Putamen (tissue), 1 donor: ENCODE measurements at places on chromosomes 5 and 9.

DNA sequence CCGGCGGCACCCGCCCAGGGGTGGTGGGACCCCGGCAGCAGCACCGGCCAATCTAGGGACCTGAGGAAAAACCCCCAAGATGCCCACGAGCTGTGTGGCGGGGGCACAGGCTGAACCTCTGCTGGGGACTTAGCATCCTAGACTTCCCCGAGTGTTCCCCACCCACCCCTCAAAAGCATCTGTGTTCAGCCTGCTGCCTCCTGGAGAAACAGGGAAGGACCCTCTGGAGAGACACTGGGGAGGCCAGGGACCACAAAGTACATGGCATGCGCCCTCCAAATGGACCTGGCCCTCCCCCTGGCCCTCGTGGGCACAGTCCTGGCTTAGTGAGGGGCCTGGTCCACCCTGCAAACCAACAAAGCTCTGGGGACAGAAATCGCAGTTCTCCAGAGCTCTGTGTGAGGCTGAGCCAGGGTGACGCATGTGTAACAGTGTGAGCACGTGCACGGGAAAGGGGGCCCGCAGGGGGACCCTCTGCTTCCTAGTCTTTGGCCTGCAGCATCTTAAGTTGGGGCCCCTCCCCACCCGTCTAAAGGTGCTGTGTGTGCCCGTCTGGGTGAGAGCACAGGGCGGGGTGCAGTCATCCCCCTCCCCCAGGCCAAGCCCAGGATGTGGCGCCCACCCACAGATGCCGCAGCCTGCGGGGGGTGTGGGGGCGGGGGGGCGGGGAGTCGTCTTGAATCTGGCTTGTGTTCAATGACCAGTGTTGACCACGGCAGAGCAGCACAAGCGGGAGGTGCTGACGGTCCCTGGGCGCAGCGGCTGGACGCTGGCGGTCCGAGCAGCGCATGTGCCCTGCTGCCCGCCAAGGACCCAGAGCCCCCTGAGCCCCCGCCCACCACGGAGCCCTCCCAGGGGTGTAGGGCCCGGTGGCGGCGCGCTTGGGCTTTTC is 672 bp upstream of the KCNT1 start:
- no peak for DNase-seq

DNA sequence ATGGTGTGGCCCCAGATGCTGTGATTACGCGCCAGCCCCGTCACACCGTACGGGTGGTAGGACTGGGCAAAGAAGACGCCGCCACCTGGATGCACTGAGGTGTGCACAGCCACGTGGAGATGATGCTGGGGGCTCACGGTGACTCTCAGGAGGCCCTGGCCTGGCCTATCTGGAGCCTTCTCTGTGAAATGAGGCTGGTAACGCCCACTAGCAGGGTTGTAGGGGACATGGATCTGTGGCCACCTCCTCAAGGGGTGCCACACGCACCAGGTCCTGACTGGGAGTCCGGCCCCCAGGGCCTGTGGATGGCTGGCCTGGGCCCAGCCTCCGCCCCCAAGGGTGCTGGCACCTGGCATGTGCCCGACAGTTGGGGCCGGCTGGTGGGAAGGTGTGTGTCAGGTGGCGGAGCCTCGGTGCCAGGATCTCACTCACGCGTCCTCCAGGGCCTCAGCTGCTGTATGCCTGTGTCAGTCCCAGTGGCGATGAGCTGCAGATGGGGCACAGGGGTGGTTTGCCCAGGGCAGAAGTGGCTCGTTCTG is 32.4 kb downstream of the NEK6 start:
- no peak for DNase-seq

- peak; percentile 36 for DNase-seq
These were observed 81.3 kb downstream of the STK10 start for GRCh38 chr5:172106511-172107356.

GRCh38 chr5:139385061-139386049 is 2.3 kb upstream of the SLC23A1 start:
- no peak for DNase-seq

- no peak for DNase-seq
These were observed 58.6 kb downstream of the CDKN2A start for GRCh38 chr9:21935631-21936030.
